ENCODE measurements at places on chromosomes 16 and 17. TPM values are rescaled to one million over a fixed set of nuclear protein-coding genes. Genes with fewer than 3 reads are reported as not detected.

Gene RRAD
- 0.35 TPM for total RNA-seq

Gene C17orf100
- 1.5 TPM for total RNA-seq

Gene CCL2
- not detected for total RNA-seq

DNA sequence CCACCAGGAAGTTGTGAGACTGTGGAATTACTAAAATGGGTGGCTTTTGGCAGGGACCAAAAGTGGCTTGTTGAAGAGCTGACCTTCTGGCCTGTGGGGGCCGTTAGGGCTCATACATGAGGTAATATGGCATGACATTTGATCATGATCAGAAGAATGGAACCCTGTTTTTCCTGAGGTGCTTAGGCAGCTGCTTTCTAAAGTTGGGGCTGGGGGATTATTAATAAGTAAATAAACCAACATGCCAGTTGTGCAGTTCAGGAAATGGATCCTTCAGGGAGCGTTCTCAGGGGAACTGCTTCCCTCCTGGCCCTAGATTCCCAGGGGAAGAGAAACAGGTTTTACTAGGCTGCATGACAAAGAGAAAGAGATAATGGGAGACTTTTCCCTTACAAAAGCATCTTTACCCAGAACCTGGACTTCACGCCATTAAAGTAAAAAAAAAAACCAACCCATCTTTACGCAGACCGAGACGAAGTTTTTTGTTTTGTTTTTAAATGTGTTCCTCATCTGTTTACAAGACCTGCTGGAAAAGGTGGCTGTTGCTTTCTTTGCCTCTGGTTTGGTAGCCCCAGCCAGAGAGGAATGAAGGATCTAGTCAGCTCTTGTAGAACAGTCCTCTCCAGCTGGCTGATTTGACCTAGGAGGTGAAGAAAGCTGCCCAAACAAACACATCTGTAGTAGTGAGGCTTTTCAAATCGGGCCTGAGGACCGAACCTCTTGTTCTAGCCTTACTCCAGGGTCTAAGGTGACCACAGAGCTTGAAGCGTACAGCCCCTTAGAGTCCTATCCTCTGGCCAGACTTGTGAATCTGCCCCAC, 22.7 kb downstream of the YPEL2 start:
- no peaks in the 10 kb centered on the region for H3K27me3 ChIP-seq
- peaks cover 61% of the 10 kb centered on the region for H3K4me1 ChIP-seq
- peak overlapping the region; percentile 15 for H3K4me3 ChIP-seq
- no peak overlapping the region for H3K27ac ChIP-seq
- DNase-seq: no peak

DNA sequence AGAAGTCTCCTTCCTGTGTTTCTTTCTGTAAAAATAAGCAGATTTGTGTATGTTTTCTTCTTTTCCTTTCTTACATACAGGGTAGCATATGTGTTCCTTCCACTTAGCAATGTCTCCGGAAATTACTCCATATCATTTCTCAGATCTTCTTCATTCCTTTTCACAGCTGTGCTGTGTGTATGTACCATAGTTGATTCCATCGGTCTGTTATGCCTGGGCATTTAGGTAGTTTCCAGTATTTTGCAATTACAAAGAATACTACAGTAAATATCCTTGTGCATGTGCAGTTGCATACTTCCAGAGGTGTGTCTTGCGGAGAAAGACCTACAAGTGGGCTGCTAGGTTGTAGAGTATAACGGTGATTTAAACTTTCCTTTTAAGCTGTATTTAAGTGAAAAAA, 69.8 kb downstream of the CLEC16A start:
- DNase-seq: no peak
- H3K27ac ChIP-seq: no peak overlapping the region
- H3K4me1 ChIP-seq: no peaks in the 10 kb centered on the region
- H3K4me3 ChIP-seq: no peak overlapping the region
- no peaks in the 10 kb centered on the region for H3K27me3 ChIP-seq

GRCh38 chr17:19583871-19584270, 50.2 kb downstream of the SLC47A1 start:
- no peaks in the 10 kb centered on the region for H3K36me3 ChIP-seq
- H3K27me3 ChIP-seq: peaks cover 2% of the 10 kb centered on the region
- H3K4me3 ChIP-seq: no peak overlapping the region
- no peak for DNase-seq
